Astrocyte (in vitro differentiated cells and primary cell): ENCODE measurements at places on chromosomes 4 and X. TPM values are rescaled to one million over a fixed set of nuclear protein-coding genes. Genes with fewer than 3 reads are reported as not detected.

Gene ALB
- total RNA-seq: 0.75 TPM in 1 of 2 replicates, not detected in the other

Gene FRG2
- not detected in 2 replicates for total RNA-seq

Gene ASMTL
- total RNA-seq: 22.1 and 26.5 TPM in 2 replicates

Gene IRF2
- 12.6 and 18.0 TPM in 2 replicates for total RNA-seq

Gene ZCCHC4
- 9.7 and 10.2 TPM in 2 replicates for total RNA-seq

DNA sequence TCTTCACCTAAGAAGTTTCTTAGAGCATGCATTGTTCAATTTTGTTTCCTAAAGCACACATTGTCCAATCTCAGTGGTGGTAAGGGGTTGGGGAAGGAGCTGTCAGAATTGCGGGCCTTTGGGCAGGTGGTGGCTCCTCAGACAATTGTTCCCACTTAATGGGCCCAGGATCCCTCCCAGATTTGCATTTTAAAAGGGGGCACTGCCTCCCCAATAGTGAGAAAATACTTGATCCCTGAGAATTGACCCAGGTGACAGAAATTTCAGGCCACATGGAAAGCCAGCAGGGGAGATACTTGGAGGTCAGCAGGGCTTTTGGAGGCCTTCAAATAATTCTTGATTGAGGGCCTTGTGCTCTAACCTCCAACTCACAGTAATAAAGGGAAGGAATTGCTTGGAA lies 217.1 kb downstream of the ZNF674 start:
- DNase-seq: no peak

DNA sequence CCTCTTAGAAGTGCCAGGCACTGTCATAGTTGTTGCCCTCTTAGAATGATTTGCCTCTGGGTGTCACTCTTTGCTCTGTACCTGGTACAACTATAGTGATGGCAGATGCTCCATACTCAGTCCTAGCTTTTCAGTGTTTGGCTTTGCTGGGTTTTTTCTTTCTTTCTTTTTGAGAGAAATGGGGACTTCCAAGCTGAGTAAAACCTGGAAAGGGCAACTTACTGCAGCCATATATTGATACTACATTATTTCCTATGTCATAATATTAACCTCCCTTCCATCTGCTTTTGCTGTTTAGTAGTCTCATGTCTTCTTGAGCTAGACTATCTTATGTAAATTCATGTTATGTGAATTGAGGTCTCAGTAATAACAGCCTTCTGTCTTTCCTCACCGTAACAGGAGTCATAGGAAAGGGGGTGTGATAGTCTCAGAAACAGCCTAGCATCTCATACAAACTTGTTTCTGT lies 49.0 kb downstream of the NIPAL1 start:
- DNase-seq: no peak

- no peak for DNase-seq
Measured at GRCh38 chr4:88396681-88397080, 18.0 kb downstream of the HERC6 start.

DNA sequence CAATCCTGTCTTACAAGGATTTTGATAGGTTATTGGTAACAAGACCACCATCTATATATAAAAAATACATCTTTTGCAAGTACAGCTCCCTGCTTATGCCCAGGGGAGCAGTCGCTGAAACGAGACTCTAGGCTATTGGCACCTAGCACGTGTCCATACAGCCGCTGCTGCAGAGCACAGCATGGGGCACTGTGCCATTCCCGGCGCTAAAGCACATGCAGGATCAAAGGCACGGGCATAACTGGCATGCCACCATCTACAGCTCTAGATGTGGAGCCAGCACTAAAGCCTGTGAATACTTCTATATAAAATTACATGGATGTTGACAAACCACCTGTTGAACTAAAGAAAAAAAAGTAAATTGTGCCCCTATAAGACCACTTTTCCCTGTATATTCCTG lies 144.8 kb downstream of the COL25A1 start:
- DNase-seq: no peak

- DNase-seq: no peak
Measured at GRCh38 chrX:116170511-116170910, at the start of gene AGTR2. TSS of gene AGTR2 (plus strand) at chrX:116170744. CDS start at chrX:116172281, 1,537 bp downstream.

- no peak for DNase-seq
Measured at GRCh38 chr4:48258845-48259397, 10.7 kb downstream of the TEC start.

- DNase-seq: no peak
Measured at GRCh38 chr4:3426465-3427133, 15.2 kb upstream of the HGFAC start.

DNA sequence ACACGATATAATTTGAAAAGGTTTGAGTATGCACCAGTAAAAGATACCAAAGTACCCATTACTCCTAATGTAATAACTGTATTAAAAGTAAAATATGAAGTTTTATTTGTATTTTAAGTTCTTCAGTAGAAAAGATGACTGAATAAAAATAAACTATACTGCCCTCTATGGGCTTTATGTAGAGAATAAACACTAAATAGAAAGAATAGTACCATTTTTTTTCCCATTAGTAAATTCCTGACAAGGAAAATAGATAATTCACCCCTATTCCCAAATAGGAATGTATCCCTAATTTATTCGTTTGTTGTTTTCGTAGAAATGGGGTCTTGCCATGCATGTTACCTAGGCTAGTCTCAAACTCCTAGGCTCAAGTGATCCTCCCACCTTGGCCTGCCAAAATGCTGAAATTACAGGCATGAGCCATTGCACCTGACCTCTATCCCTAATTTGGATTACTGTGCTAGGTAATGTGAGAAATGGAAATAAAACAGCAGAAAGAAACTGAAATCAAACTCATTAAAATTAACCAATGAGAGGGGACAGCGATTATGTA lies 73.6 kb upstream of the COX18 start:
- DNase-seq: no peak

DNA sequence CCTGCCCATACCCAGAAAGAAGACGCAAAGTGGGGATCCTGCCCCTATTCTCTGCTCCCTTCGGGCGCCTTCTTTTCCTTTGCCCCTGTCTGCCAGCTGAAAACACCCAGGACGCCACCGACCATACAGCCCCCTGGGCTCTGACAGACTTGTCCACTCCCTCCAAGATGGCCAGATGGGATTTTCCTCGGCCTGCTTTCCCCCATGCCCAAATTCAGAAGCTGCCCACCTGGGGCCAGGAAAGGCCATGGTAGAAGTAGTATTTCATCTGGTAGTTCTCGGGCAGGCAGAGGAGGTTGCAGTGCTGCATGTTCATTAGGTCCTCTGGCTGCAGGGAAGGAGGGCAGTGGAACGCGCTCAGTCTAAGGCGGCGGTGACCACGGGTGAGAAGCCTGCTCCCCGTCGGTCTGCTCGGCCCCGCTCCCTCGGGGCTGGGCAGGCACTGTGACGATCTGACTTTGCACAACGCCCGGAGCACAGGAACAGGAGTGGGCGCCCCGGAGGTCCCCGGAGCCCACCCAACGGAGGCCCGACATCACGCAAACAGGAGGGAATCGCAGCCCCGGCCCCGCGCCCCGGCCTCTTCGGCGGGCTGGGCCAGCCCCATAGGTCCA lies 582 bp downstream of the NAA10 start:
- no peak for DNase-seq

- DNase-seq: no peak
Measured at GRCh38 chr4:138560448-138560847, 318.3 kb upstream of the SLC7A11 start.

DNA sequence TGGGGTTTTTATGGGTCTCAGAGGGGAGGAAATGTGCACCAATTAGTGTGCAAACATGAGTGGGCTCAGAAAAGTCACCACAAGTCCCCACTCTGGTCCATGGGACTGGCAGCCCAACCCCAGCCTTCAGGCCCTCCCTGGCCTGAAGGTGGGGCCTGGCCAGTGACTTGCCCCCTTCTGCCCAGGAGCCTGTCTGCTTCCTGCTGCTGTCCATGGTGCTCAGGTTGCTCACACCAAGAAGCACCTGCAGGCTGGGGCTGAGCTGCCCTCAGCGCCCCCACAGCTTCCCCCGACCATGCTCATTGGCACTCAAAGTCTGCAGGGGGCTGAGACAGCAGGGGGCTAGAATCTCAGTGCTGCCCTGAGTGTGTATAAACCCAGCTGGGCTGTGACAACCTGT lies 30.6 kb upstream of the GC start:
- no peak for DNase-seq

- DNase-seq: no peak
Measured at GRCh38 chrX:41336447-41336846, 2.5 kb downstream of the DDX3X start.

- no peak for DNase-seq
Measured at GRCh38 chr4:172946503-172946902, 222.1 kb upstream of the GALNT7 start.

GRCh38 chr4:1265351-1265750 lies 16.4 kb upstream of the CTBP1 start:
- DNase-seq: no peak

GRCh38 chr4:140439644-140440142 lies 12.2 kb upstream of the CLGN start:
- DNase-seq: no peak
